Activated effector memory CD4-positive, alpha-beta T cell treated with Interleukin-2 at 50 U/mL for 16 hours (primary cell): ENCODE measurements at places on chromosomes 1 and 21.

DNA sequence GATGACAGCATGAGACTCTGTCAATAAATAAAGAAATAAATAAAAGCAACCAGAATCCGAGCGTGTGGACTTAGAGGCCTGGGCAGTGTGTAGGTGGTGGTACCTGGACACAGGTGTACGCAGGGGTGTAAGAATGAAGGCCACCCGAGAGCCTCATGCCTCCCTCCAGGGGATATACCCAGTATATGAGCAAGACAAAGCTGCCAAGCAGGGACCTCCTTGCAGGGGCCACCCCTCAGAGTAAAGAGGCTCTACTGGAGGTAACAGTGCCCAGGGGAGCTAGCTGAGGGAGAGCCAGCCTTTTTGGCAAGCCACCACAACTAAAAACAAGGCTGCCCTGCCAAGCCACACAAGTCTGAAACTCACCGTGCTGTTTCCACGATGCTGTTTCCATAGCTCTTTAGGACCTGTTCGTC, 179.2 kb upstream of the RAB4A start:
- no peak for DNase-seq

- no peak for DNase-seq
Measured at GRCh38 chr1:153220606-153221303, 3.4 kb downstream of the PRR9 start.

DNA sequence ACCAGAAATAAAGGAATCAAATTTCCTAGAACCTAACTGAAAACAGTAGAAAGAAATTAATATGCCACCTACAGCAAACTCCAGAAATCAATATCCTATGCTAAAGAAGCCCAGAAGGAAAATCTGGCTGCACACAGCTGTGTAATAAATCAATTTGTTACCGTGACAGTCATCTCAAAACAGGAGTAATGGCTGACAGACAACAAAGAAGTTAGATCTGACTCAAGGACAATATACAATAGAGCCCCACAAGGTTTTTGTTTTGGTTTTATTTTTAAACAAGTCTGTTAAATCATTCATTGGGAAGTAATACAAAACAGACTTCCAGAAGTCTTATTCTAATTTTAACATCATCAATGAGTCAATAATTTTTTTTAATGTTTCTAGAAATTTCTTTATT, 168.4 kb downstream of the RERE start:
- DNase-seq = no peak

GRCh38 chr1:225996946-225997545, 2.1 kb downstream of the SDE2 start:
- no peak for DNase-seq

DNA sequence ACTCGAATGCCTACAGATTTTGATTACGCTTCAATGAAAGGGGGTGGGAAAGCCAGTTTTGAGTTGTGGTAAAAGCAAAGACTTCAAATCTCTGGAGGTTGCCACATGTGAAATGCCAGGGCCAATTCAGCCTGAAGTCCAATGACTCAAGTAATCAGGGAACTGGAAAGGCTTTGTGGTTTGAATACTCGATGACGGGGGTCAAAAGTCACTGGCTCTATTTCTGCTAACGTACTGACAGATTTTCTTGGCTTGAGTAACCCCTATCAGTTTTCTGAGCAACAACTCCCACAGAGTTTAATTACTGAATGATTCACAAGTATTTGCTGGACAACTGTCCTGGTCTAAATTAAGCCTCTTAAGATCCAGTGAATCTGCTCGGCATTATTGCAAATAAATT, 152.2 kb downstream of the SIPA1L2 start:
- no peak for DNase-seq

DNA sequence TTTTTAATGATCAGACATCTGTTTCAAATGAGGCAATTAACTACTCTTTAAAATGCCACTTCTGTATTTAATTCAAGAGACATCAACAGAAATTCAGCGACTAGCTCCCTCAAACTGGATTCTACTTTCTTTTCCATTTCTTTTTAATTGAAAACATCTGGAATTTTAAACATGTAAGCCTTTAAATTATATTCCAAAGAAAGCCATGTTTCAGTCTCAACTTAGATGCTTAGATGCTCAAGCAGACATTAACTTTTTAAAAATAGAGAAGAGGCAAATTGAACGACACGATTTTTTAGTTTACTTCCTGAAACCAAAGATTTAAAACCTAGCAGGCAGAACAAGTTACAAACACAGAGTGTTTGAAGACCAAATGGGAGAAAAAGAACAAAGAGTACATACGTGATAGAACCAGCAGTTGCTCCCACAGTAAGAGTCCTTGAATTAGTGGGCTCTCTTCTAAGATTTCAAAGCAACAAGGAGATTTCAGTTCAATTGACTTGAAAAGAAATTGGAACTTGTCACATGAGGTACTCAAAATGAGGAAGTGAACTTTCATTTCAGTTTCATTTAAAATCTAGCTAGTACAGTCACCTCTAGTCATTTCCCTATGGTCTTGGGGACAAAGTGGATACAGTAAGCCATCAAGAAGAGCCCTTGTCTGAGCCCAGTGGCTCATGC, at the start of gene CTSS:
TSS of gene CTSS (minus strand) at position 483 of the 681 bp plus-strand sequence. CDS start 1,015 bp downstream, outside the sequence.
- DNase-seq = no peak

- DNase-seq = no peak
Measured at GRCh38 chr21:22342889-22343288, 1344.7 kb downstream of the NCAM2 start.

DNA sequence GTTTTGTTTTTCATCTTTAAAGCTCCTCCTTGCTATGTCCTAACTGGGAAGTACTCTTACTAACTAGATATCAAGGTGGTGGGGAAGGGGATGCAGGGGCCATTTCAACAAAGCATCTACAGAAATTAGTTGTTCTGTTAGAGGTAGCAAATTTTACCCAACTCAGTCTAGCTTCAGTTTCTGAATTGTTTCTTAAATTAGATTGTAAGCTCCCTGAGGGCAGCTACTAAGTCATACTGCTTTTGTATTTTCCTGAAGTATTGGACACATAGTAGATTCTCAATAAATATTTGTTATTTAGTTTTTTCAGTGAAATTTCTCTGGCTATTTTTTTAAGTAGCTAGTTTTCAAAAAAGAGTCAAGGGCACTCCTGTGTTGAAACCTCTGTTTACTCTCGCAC, 1.8 kb downstream of the UBAP2L start:
- DNase-seq = no peak

DNA sequence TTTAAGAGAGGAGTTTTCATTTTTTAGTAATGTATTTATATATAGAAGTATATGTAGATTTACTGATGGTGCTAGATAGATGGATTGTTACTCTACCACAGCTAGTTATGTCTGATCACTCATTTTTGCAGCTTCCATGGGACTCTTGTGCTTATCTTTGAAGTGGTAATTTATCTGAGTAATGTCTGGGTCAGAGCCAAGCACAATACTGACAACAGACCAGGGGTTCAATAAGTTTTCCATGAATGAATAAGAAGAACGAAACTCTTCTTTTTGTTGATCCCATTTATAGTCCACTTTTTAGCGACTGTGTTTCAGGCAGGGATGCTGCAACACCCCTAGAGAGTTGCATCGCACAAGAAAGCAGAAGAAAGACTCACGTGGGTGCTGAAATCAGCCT, 935.2 kb downstream of the PLA2G4A start:
- no peak for DNase-seq

GRCh38 chr1:204130178-204130577, 21.7 kb downstream of the ETNK2 start:
- DNase-seq = no peak

- DNase-seq = no peak
Measured at GRCh38 chr21:41752231-41752681, 14.6 kb downstream of the RIPK4 start.

GRCh38 chr1:201782353-201782752, 46.6 kb upstream of the IPO9 start:
- DNase-seq = no peak

DNA sequence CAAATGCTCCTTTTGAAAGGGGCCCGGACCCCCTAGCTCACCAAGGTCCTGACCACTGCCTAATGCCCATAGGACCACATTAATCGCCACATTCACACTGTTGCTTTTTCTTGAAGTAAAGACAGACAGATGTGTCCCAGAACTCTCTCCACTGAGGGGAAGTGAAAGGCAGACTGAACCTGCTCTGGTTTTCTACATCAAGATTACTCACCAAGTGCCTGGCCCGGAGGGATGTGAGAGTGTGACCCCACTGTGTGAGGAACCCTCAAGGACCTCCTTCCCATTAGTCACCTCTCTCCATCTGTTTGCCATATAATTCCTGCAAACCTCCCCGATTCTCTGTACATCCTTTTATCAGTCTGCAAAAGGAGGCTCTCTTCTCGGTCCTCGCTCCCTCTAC, 381.5 kb downstream of the OMA1 start:
- no peak for DNase-seq

DNA sequence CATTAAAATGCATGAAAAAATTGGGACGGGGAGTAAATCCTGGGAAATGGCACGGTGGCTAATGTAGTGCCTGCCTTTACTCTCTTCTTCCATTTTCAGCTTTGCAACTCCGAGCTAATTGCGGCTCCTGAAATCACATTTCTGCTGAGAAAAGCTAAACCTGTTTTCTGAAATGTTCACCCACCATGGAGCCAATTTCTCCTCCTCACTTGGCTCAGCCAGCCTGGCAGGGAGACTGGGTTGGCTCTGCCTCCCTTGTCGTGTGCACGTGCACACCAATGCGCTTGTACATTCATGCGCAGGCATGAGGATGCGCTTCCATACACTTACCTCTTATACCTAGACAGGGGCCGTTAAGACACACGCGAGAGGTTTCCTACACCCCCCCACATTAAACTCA, 165.4 kb downstream of the PLXNA2 start:
- DNase-seq = no peak

DNA sequence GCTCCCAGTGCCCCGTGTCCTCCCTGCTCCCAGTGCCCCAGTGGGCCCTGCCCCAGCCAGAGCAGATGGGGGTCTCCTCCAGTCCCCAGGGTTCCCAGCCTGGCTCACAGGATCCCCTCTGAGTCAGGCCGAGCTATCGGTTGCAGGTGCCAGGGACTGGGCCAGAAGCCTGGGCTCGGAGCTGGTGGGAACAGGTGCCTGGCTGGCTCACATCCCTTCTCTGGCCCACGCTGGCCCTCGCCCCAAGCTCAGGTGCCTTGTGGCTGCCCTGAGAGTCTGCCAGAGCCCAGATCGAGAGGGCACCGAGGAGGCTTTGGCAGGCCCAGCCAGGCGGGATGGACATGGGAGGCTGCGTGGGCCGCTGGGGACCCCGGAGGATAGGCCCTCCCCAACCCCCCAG, 18.9 kb downstream of the PLCH2 start:
- DNase-seq = no peak

GRCh38 chr1:67863637-67864036, 30.4 kb upstream of the GNG12 start:
- no peak for DNase-seq

DNA sequence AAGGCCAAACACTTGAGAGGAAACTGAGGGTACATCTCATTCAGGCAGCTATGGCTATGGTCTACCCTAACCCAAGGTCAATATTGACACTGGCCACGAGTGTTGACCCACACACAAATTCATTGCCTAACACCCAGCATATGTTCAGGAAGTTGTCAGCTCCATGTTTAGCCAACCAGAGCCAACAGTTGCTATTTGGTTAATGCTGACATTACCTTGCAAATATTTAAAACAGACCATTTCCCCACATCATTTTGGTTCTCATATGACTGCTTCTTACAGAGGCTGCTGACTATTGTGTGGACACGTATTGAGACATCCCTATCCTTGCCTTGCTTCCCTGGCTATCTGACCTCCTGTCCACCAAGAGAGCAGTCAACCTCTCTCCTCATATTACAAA, 97.3 kb downstream of the LMX1A start:
- no peak for DNase-seq

GRCh38 chr21:36134803-36135390, at the start of gene CBR3:
Gene CBR3 (plus strand): TSS chr21:36135079. CDS start chr21:36135193, 114 bp downstream.
- DNase-seq = peak; percentile 43

DNA sequence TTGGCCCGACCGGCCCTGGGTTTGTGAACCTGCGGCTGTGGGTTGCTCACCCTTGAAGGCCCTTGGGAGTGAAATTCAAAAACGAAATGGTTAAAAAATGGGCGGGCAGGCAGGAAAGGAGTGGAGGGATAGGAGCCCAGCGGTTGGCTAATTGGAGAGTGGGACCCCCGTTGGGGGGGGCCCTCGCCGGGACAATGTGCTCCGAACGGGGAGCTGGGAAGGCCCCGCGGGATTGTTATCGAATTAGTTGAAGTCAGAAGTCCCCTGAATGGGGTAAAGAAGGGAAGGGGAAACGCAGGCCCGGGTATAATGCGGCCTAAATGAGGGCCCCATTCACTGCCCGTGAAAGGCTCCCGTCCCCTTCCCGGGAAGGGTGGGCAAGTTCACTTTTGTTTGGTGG, 135.7 kb downstream of the PRDM16 start:
- DNase-seq = no peak

GRCh38 chr1:79785561-79785960, 779.0 kb upstream of the ADGRL4 start:
- no peak for DNase-seq

DNA sequence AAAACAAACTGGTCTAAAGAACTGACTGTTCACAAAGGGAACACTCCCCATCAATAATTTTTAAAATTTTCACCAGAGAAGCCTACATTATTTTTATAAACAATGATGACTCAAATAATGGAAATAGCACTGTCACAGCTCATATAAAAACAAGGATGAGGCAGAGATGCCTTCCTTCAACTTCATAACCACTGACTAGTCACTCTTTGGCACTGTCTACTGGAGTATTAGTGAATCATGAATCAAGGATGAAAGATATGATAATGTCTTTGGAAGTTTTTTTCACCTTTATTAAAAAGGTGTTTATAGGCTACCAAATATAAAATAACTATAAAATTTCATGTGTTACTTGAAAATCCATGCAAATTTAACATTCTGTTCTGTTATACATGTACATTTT, 316.9 kb downstream of the VAV3 start:
- no peak for DNase-seq

GRCh38 chr21:17343055-17343454, 169.8 kb upstream of the CXADR start:
- no peak for DNase-seq

- no peak for DNase-seq
Measured at GRCh38 chr1:157751283-157751682, 25.6 kb downstream of the FCRL2 start.

- DNase-seq = no peak
Measured at GRCh38 chr21:29538115-29538514, 239.4 kb downstream of the BACH1 start.

DNA sequence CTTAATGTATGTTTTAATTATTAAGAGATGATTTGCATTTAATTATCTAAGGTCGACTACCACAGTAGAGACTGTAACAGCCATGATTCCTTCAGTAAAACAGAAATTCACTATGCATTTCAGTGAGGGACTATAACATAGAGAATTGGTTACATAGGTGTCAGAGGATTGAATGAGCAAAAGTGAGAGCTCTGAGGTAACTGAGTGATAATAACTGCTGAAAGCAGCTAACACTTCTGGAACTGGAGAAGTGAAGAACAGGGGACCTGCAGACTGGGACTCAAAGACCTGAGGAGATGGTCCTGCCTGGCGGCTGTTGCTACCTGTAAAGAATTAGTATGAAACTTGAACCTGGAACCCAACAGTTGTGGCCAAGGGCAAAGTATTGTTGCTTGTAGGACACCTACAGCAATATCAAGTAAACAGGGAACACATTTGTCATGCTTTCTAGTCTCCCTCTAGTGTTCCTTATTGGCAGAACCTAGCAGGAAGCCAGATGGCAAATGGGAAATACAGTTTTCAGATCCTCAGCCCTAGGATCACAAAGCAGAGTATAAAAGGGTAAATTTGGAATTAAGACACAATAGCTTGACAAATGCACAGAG, 110.6 kb downstream of the HS2ST1 start:
- no peak for DNase-seq

- DNase-seq = no peak
Measured at GRCh38 chr21:33760641-33761440, 118.5 kb downstream of the ITSN1 start.

GRCh38 chr1:169680377-169681019, 30.9 kb downstream of the SELL start:
- DNase-seq = no peak
